HL-60 (cell line): ENCODE measurements at places on chromosomes 5 and 9.

DNA sequence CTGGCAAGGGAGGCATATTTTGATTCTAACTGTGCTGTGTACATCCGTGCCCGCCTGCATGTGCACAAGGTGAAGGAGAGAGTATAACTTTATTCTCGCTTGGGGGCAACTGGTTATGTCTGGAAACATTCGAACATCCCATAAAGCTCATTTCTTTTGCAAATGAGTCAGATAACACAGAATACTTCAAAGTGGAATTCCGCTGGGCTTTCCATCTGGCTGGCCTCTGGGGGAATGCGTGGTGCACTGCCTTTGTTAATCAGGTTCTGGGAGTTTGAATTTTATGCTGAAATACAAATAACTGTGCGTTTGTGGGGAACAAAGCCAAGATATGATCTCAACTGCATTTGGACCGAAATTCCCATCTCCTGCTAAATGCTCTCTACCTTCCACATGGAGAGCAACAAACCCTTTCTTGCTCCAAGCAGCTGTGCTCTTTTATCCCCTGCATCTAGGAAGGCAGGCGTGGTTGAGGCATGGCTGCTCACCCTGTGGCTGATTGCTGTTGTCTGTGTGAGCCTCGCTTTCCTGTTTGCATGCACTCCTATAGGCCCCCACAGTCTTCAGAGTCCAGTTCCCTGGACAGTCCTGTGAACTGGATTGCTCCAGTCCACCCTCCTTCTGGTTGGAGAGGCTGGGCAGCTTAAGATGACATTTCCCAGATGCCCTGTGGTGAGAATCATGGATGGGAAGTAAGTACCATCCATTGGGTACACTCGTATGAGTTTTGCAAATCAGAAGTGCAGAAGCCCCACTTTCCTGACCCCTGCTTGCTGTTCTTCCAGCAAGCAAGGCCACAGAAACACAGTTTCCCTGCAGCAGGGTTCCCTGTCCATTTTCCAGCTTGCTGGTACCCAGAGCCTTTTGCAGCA is 82.9 kb upstream of the ALDH1B1 start:
- no peak for DNase-seq

DNA sequence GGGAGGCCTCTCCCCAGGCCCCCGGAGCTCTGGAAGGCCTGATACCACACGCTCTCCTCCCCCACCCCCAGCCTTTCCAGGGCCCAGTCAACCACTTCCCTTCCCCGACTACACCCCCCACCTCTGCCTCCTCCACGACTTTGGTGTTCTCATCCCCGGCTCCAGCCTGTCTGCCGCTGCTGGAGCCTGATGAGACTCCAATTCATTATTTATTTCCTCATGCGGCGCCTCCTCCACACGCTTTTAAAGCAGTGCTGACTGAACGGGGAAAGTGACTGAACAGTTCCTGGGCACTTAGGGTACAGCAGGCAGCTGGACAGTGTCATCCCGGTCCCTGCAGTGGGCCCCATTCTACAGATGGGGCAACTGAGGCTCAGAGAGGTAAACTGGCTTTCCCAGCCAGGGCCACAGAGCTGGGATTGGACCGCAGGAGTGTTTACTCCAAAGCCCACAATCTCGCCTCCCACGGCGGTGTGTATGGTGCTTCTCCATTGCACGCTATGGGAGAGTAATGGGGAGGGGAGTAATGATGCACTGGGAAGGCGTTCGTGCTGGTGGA is 15.9 kb upstream of the RPL26L1 start:
- peak; percentile 42 for DNase-seq

DNA sequence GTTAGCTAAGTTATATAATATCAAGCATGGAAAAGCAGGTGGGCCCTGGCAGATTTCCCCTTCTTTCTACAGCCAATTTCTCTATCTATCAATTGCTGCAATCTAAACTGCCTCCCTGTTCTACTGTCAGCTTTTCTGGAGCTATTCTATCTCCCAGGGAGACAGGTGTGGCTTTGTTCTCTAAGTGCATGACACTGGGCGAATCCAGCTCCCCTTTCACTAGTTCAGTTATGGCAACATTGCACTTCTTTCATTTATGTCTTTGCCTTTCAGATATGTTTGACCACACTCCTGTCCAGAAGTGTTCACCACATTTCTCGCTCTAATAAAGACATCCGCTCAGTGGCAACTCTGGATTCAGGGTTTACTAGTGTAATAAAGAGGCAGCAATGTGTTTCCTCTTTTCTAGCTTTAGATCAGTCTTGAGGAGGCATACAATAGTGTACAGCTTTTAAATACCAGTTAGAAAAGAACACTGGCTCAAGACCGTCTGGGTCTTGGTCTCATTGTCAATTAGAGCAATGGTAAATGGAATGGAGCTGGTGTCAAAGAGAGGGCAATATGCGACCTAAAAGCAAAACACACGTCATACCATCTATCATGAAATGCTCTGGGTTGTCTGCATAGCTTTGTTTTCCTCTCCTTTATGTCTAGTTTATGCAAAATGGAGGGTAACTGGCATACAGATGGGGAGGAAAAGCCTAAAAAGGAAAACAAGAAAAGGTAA is 197.0 kb downstream of the SLF1 start:
- DNase-seq: no peak

DNA sequence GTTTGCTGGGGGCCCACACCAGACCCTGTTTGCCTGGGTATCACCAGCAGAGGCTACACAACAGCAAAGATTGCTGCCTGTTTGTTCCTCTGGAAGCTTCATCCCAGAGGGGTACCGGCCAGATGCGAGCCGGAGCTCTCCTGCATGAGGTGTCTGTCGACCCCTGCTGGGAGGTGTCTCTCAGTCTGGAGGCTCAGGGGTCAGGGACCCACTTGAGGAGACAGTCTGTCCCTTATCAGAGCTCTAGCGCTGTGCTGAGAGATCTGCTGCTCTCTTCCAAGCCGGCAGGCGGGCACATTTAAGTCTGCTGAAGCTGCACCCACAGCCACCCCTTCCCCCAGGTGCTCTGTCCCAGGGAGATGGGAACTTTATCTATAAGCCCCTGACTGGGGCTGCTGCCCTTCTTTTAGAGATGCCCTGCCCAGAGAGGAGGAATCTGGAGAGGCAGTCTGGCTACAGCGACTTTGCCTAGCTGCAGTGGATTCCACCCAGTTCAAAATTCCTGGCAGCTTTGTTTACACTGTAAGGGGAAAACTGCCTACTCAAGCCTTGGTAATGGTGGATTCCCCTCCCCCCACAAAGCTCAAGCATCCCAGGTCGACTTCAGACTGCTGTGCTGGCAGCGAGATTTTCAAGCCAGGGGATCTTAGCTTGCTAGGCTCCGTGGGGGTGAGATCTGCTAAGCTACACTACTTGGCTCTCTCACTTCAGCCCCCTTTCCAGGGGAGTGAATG is 206.0 kb upstream of the TLX3 start:
- DNase-seq: no peak

DNA sequence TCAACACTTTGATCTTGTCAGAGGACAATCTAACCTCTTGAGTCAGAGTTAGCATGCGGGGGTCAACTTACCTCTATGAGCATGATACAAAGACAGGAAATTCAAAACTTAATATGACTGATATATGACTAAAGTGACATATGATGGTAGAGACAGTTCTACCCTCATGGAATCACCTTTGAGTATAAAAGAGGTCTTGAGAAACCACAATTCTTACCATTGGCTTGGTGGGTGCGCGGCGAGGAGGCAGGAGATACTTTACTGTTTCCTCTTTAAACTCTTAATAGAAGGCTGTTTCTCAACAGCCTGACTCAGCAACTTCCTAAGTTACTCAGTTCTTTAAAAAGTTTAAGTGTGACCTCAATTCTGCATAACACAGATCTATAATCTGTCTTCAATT is 372.8 kb downstream of the KIAA0825 start:
- peak; percentile 54 for DNase-seq

- DNase-seq: no peak
Observed at GRCh38 chr9:137226338-137227053, 806 bp upstream of the RNF224 start.

GRCh38 chr5:151318850-151319732 is 15.5 kb upstream of the SLC36A3 start:
- DNase-seq: no peak

GRCh38 chr5:151002250-151002649 is 18.1 kb upstream of the GPX3 start:
- no peak for DNase-seq

DNA sequence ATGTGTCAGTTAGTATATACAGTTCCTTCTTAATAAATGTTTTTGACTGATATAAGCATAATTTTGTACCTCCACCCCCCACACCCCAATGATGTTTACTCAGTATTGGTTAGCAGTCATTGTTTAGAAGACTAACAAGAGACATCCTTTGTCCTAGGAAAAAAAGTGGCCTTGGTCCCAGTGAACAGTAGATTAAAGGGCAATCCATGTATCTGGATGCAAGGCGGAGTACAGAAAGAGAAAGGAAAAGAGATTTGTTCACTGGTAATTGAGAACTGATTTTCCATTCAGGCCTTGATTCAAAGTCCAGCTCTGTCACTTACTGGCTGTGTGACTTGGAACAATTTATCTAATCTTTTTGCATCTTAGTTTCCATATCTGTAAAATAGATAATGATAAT is 4.6 kb downstream of the RALGPS1 start:
- no peak for DNase-seq

GRCh38 chr5:42825422-42826148 is 13.9 kb upstream of the SELENOP start:
- no peak for DNase-seq

DNA sequence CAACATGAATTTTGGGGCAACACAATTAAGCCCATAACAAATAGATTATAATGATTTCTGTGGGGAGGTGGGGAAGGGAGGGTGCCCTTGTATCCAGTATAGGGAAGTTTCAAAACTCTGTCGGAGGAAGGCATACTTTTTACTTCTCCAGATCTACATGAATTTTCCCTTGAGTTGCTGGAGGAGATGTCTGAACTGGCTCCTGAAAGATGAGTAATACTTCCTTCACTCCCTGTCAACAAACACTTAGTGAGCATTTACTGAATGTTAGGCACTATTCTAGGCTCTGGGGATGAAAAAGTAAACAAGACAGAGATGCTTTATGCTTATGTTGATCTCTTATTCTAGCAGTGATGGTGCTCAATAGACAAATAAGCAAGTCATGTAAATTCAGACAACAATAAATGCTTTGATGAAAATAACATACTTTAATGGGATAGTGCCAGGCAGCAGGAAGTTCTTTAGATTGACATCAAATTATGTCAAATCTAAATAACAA is 197.9 kb upstream of the ANKH start:
- DNase-seq: no peak

GRCh38 chr5:36151434-36152323 is at the start of the genes LMBRD2 and SKP2:
Gene LMBRD2, minus strand, starts transcription at chr5:36151887. Its CDS starts 8,538 bp downstream, at chr5:36143349.
Gene SKP2, plus strand, starts transcription at chr5:36152111. Its CDS starts 152 bp downstream, at chr5:36152263.
- peak; percentile 99 for DNase-seq

DNA sequence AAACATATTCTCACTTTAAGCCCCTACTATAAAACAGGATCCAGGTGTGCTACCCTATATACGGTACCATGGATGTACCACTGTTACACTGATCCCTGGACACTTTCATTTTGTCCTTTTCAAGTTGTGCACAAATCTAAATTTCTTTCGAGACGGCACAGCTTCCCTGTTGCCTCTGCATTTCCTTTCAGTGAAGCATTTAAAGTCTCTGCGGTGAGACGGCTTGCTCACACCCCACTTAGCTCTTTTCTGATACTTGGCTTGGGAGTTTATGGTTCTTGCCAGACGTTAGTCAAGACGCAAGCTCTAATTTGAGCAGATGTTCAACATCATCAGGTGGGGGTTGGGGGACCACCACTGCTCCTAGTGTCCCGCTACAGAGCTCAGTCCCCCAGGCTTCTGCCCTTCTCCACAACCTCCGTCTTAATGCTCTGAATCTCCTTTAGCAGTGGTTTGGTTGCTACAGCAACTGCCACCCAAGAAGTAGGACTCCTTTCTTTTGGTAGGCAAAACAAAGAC is 15.8 kb downstream of the F2RL2 start:
- DNase-seq: no peak

DNA sequence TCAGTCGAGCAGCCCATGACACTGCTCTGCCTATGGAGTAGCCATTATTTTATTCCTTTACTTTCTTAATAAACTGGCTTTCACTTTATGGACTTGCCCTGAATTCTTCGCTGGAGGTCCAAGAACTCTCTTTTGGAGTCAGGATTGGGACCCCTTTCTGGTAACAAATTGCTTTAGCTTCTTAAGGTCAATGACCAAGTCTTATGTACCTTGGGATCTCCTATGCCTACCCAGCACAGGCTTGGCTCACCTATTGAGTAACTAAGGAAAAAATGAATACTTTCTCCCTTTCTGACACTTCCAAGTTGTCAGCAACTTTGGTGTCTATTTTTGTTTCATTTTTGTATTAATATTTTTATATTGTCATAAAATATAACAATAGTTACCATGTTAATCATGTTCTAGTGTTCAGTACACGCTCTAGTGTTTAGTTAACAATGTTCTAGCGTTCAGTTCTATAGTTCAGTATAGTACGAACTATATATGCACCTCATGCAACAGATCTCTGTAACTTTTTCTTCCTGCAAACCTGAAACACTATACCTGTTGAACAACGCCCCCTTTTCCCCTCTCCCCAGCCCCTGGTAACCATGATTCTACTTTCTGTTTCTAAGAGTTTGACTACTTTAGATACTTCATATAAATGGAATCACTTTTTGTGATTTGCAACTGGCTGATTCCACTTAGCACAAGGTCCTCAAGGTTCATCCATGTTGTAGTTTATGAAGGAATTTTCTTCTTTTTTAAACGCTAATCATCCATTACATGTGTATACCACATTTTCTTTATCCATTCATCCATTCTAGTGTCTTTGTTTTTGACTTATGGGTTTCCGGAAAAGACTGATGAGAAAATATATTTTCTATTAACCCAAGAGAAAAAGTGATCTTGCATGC is 1.8 kb upstream of the RHOBTB3 start:
- no peak for DNase-seq
